ENCODE measurements at places on chromosomes 3 and 15.

DNA sequence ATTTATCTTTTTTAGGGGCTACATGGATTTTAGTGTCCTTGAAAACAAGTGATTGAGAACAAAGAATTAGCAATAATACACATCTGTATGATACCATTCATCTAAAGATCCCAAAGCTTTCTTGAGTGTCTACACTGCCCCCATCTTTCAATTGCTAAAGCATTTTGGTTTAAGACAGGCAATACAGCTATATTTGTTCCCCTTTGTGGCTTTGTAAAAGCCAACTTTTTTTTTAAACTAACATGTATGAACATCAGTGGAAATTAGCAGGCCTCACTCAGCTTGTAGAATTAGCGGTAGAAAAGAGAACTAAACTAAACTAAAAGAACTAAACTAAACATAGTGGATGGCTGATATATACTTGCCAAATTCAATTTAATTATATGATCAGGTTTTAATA lies 449.6 kb downstream of the MECOM start:
- no peak for DNase-seq

DNA sequence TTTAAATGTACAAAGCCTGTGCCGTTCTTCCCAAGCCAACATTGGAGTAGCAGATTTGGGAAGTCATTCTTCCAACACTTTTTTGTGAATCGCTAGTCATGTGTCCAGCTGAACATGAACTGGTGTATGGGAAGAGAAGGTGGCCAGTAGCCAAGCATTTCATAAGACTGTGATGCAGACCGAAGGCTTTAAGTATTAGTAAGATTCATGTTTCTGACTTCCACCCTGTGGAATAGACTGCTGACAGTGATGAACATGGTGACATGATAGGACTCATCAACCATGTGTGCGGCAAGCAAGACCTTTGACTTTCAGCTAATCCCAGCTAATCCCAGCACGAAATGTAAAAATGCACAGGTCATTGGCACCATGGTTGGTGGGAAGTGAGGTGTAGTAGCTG lies 48.3 kb upstream of the THSD4 start:
- DNase-seq, result no peak

- no peak for DNase-seq
Measured at GRCh38 chr3:190883973-190884832, 21.7 kb upstream of the GMNC start.

DNA sequence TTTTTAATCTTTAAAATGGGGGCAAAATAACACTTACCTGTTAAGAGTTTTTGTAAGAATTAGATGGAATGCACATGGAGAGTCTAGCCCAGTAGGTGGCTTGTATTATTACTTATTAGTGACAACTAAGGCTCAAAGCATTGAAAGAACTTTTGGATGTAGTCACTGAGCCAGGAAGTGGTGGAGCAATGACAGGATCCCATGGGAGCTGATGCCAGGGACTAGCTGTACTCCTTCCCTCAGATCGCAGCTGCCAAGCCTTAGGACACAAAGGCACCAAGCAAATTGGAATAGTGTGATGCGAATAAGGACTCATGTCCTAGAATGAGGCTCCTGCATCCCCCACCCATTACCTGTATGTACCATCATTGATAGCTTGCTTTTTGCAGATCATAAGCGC lies 370.4 kb upstream of the RGMA start:
- DNase-seq, result no peak

- DNase-seq, result no peak
Measured at GRCh38 chr15:33016405-33017024, 178.0 kb downstream of the FMN1 start.

DNA sequence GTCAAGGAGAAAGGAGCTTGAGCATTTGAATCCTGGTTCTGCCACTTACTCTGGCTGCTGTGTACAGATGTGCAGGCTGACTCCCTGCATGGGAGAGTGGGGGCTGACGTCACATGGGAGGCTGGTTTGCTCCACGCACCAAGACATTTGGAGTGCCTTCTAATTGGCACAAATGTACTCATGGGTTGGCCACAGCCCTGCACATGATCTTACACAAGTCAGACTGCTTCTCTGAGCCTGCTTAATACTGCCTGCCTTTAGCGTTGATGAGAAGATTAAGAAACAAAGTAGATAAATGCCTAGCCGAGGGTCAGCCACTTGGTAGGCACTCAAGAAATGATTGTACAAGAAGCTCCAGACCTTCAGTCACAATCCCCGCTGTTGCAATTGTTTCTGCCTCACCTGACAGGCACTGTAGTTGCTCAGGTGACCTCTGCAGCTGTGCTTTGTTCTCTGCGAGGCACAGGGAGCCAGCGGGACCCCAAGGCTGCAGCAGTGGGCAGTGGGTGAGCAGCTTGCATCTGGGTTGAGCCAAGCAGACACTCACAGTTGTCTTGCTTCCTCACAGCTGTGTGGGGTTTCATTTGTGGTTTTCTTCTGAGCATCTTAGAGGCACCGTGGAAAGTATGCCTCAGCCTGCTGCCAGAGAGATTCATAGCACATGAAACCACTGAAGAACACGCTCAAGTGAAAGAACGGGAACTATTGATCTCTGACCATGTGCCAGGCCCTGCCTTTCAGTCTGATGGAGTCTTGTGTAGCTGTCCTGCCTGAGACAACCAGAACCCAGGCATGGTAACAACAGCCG lies 33.1 kb downstream of the GRK7 start:
- DNase-seq, result no peak

DNA sequence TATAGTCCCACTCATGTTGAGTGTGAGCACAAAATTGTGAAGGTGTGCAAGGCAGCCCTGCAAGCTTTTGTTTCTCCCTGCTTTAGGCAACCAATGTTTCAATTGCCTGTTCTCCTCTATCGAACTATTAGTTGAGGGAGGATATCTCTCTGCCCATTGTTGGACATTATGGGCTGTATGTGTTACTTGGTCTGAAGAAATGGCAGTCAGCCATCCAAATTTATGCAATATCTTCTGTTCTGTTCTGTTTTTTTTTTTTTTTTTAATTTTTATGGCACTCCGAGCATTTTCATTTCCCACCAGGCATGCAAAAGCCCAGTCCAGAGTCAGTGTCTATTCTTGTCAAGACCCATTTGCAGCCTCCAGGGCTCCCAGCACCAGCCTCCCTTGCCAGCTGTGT lies 44.0 kb downstream of the ANAPC13 start:
- no peak for DNase-seq

DNA sequence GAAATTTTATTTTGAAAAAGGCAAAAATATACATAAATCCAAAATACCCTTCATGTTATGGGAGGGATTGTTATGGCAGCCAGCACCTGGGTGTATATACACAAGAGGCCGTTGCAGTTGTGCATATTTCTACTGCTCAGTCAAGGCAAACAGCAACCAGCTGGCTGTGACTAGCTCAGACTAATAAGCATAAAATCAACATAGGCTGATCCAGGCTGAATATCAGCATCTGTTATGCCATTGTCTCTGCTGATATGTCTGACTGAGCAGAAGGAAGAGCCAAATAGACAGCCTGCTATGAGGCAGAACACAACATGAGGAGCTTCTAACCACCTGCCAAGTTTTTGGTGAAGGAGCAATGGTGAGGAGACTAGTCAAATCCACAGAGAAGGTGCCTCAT lies 457.5 kb upstream of the ALCAM start:
- DNase-seq, result no peak

DNA sequence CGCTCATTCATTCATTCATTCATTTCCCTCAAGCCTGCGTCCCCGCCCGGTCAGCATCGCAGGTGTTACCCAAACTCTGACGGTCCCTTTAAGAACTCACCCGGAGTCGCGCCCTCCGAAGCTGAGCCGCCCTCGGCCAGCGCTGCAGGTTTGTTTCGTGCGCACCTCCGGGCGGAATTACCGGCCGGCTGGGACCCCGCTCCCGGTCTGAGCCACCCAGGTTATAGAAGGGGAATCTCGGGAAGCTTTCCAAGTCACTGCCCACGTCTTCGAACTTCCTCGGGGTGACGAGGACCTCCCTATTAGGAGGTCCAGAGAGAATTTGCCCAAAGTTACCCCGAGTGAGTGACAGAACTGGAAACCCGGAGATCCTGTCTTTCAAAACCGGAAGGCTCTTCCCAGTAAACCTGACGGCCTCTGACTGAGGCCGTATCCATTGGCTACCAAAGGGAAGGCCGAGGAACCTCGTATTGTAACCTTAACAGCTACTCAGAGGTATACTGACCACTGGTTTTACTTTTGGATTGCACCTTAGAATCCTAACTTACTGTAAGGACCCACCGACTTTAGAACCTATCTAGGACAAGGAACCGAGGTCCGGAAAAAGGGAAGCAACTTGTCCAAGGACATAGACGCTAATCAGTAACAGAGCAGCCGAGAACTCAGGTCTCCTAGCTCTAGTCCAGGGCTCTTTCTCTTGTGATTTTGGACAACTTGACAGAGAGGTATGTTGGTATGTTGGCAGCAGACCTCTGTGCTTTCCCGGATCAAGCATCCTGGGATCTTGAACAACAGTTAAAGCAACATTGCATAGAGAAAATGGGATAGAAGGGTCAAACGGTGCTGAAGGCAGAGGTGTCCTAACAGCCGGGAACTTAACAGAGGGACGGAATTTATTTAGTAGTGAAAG lies 788 bp upstream of the DLG1 start:
- peak; percentile 56 for DNase-seq

- DNase-seq, result no peak
Measured at GRCh38 chr15:44101944-44102343, 93.1 kb downstream of the FRMD5 start.

GRCh38 chr15:43134157-43134635 lies 810 bp downstream of the TMEM62 start:
- DNase-seq, result no peak

- no peak for DNase-seq
Measured at GRCh38 chr3:13379201-13379830, 40.8 kb downstream of the NUP210 start.

Data from breast epithelium (tissue), 4 donors.